GM19239 (cell line): ENCODE measurements at places on chromosomes 16 and 17.

DNA sequence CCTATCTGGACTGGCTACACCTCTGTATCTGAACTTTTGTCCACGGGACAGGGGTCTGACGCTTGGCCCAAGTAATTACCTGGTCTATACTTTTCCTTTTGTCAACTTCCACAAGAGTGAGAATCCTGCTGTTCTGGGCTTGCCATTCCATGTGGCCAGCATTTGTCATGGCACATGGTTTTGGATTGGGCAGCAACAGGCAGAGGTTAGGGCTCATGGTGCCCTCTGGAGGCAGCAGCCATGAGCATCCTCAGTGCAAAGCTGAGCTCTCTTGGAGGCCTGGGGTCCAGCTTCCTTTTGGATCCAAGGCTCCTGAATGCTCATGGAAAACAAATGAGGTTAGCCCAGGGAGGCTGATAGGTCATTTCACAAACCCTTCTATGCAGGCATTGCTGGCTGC, 7.5 kb upstream of the EDC4 start:
- DNase-seq = no peak

DNA sequence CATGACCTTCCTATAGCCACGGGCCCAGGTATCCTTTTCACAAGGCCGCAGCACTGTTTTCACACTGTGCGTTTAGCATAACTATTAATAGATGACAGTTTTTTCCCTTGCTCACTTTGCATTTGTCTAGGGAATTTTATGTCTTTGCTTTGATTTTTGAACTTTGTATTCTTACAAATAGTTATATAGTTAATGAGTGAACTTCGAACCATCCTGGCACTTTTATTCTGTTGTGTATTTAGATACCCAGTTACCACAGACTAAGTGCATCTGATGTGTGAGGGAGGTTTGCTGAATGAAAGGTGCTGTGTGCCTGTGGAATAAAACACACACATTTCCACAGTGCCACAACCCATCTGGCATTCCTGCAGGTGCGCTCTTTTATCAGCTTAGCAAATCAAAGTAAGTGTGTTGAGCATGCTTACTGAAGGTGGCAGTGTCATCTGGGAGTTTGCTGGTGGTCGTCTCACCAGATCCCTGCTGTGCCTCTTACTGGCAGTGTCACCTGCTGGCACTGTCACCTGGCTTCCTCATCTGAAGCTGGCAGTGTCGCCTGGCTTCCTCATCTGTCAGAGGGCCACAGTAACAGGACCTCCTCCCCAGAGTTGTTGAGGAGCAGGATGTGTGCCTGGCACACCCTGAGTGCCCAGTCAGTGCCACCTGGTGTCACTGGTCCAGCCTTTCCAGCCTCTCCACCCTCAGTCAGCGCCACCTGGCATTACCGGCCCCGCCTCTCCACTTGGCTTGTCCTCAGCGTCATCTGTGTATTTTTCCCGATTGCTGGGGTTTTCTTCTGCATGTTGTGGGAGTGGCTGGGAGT, 37.6 kb downstream of the USP10 start:
- no peak for DNase-seq

DNA sequence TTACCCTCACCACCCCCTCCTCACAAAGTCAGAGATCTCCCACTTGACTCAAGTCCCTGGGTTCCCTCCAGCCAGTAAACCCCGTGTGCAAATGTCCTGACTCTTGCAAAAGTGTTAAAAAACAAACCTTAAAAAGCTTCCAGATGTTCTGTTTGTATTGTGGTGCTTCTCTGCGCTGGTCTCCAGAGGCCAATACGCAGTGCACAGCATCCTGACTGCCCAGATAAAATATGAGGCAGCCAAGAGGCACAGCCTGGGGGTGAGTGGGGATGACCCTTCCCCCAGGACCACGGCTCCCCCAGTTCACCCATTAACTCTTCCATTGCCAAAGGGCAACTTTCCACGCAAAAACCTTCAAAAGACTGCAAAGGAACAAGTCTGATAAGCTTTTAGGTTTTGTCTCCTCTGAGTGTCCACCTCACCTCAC, 291.8 kb downstream of the SOX9 start:
- no peak for DNase-seq

DNA sequence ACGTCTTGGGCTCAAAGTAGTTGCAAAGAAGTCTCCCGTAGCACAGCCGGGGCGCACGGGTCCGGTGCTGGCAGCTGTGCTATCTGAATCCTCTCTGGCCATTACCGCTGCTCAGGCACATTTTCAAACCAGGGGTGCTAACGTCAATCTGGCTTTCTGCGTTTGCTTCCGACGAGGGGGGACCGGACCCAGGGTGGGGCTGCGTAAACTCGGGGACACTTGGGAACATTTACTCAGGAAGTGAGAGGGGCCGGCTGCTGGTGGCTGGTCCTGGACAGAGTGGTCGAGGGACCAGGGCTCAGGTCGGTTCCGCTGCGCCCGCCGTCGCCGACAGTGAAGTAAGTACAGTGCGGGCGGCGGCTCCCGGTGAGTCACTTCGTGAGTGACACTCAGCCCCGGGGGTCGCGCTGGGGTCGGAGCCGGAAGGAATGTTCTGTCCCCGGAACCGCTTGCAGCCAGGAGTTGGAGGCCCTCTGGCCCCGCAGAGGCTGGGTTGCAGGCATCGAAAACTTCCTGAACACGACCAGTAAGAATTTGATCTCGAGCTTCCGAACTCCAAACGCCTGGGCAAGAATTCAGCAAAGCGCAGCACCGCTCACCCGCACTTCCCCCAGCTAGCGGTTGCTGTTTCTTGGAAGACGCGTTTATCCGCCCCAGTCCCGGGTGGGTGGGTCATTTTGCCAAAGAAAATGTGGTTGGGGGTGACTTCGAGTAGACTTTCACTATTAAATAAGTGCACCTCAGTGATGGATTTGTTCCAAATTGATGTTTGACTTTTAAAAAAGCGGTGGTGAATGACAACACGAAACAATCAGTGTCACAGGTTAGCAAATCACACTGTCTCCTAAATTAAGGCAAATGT, 1.4 kb upstream of the HS3ST3B1 start:
- no peak for DNase-seq

DNA sequence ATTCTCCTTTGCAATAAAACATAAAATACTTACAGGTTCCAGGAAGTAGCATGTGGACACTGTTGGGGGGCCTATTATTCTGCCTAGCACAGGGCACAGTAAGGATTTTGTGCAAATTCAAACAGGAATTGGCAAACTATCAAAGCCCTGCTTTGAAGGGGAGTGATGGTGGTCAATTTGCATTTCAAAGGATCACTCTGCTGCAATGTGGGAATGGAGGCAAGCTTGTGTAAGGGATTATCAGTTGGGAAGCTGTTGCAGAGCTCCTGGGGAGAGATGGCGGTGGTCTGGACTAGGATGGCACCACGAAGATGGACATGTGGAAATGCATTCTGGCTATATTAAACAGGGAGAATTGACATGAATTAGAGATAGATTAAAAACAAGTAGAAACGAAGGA, 990.7 kb upstream of the RBFOX1 start:
- DNase-seq = no peak

DNA sequence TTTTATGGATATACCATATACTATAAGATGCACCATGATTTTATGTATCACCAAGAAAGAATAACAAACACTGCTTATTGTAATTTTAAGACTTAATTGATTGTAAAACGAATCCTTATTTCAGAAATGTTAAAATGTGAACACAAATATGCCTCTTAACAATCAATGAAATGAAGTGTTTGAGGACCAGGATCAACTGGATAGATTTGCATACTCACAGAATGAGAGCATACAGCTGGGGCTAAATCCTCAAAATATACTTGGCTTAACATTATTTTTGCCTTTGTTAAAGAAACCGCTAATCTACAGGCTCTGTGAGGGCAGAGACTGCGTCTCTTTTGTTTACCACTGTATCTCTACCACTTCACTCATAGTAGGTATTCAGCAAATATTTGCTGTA, 93.6 kb downstream of the SPACA3 start:
- no peak for DNase-seq

- DNase-seq = no peak
Observed at GRCh38 chr16:8564934-8565345, 25.4 kb downstream of the TMEM114 start.
